Activated naive CD4-positive, alpha-beta T cell treated with anti-CD3 and anti-CD28 coated beads, Interleukin-2, amount 50 U/mL, for 72 hours (primary cell): ENCODE measurements at places on chromosomes 5 and 9. TPM values are rescaled to one million over a fixed set of nuclear protein-coding genes. Genes with fewer than 3 reads are reported as not detected.

GRCh38 chr5:67435032-67435431 is 238.4 kb upstream of the CD180 start:
- no peak for DNase-seq

Gene CAAP1
- total RNA-seq: 10.5 TPM

Gene GRM6
- total RNA-seq: not detected

Gene HRCT1
- not detected for total RNA-seq

DNA sequence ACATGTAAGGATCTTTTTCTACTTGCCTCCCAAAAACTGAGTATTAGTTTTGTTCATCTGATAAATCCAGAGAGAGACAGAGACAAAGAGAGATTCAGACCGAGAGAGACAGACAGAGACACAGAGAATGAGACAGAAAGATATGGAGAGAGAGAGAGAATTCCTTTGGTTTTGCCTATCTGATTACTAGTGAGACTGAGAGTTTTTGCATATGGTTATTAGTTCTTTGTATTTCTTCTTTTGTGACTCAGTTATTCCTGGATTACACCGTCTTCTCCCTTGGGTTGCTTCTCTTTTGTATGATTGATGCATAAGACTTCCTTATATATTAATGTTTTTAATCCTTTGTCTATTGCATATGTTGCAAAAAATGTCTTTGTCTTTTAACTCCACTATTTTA is 91.2 kb upstream of the SPATA31C2 start:
- DNase-seq: no peak

Gene UBE2QL1
- not detected for total RNA-seq

- no peak for DNase-seq
Observed at GRCh38 chr5:100838048-100838473, 65.0 kb downstream of the ST8SIA4 start.

GRCh38 chr5:98783051-98783649 is 9.7 kb downstream of the RGMB start:
- no peak for DNase-seq

GRCh38 chr9:93577078-93577974 is 942 bp downstream of the PHF2 start:
- no peak for DNase-seq

Gene SLC4A9
- 0.41 TPM for total RNA-seq

Gene WNT8A
- total RNA-seq: not detected

Gene FOXD4L3
- total RNA-seq: 0.18 TPM

- DNase-seq: peak; percentile 42
Observed at GRCh38 chr5:621341-621761, 9.2 kb downstream of the CEP72 start.

DNA sequence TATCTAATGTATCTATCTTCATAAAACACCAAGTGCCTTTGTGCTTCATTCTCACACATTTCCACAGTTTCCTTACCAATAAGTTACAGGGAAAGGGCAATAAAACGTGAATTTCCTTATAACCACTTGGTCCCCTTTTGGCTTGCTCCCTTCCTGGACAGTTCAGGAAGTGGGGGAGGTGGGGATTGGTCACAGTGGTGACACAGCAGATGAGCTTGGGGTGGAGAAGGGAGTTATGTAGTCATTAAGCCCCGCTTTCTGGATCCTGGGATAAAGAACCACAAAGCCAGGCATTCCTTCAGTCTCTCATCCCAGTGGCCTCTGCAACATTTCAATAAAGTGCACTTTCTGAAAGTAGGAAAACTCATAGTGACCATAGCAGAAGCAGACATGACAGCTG is 47.1 kb upstream of the FYB1 start:
- no peak for DNase-seq
